GM23338 (cell line): ENCODE measurements at places on chromosomes 12 and 14. TPM values are rescaled to one million over a fixed set of nuclear protein-coding genes. Genes with fewer than 3 reads are reported as not detected.

The PDZRN4 gene
- 0.90 TPM in 1 of 2 replicates, not detected in the other for total RNA-seq

- no peak for DNase-seq
Observed at GRCh38 chr12:83010169-83010804, 323.6 kb downstream of the TMTC2 start.

GRCh38 chr14:84584511-84584910, 945.4 kb upstream of the FLRT2 start:
- no peak for DNase-seq

- DNase-seq: no peak
Observed at GRCh38 chr14:74824997-74825396, 50.9 kb downstream of the PROX2 start.

The AGAP2 gene
- 1.1 and 1.3 TPM in 2 replicates for total RNA-seq
